Left cardiac atrium (tissue), 4 donors: ENCODE measurements at places on chromosomes 3 and 15. TPM values are rescaled to one million over a fixed set of nuclear protein-coding genes. Genes with fewer than 3 reads are reported as not detected.

The CD200 gene
- total RNA-seq = 5.8 TPM

The GRAMD2A gene
- not detected for total RNA-seq

The NANOGP8 gene
- not detected for total RNA-seq

The GREM1 gene
- 1.1 TPM for total RNA-seq

DNA sequence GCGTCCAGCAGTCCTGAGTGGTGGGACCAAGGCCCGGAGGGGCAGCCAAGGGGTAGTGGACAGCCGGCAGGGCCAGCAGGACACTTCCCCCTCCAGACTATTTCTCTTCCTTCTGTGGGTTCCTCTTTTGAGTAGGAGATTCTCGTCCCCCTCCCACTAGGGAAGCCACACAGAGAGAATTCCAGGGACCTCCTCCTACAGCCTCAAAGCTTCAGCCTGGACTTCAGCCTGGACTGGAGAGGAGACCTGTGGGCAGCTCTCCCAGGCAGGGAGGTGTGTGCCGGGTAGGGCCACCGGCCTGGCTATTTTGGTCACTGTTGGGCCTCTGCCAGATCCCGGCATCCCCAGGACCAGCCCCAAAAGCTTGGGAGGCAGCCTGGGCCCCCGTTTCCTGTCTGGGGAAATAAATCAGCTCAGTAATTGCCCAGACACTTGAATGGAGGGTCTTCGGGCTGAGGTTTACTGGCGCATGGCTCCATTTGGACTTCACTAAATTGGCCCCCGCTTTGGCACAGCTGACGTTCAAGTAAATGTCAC lies 1.3 kb downstream of the SLC6A6 start:
- DNase-seq = peak; percentile 76

DNA sequence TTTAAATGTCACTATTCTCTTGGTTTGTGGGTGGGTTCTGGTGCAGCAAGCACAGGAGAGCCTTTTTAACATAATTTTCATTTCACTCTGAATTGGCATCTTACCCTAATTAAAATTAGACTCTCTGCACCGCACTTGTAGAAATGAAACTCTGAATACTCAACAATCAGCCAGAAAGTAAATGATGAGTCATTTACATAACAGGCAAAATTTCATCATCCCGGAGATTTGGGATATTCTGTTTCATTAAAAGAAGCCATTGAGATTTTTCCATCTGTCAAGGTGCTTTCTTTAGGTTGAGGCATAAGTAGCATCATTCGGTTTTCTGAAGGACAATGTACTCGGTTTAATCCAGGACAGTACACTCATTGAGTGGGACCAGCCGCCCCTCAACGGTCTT lies 111.0 kb downstream of the RFTN1 start:
- no peak for DNase-seq

- no peak for DNase-seq
Measured at GRCh38 chr3:14565868-14566588, 25.9 kb upstream of the GRIP2 start.

DNA sequence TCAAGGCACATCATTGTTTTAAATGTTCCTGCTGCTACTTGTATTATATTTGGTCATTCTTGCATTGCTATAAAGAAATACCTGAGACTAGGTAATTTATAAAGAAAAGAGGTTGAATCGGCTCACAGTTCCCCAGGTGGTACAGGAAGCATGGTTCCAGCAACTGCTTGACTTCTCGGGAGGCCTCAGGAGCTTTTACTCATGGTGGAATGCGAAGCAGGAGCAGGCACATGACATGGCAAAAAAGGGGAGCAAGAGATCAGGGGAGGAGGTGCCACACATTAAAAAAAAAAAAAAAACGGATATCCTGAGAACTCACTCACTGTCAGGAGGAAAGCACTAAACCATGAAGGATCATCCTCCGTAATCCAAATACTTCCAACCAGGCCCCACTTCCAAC lies 286.9 kb upstream of the PLSCR5 start:
- DNase-seq = no peak

DNA sequence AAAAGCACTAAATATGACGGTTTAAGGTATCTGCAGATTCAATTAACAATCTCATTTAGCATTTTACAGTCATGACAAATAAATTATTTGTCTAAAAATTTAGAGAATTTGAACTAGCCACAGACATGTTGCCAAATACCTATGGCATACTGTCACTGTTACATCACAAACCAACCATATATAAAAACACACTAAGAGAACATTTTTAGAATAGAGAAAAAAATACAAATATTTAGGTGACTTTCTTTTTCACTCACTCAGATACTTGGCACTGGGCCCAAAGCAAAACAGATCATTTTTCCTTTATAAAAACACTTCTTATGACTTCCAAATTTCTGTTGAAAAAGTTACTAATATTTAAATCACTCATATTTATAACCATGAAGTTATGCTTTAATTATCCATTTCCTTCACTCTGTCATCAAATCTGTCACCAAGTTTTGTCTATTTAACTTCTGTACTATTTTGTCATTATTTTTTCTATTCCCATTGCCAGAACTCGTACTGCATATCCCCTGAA lies 644.7 kb downstream of the OTOL1 start:
- no peak for DNase-seq

DNA sequence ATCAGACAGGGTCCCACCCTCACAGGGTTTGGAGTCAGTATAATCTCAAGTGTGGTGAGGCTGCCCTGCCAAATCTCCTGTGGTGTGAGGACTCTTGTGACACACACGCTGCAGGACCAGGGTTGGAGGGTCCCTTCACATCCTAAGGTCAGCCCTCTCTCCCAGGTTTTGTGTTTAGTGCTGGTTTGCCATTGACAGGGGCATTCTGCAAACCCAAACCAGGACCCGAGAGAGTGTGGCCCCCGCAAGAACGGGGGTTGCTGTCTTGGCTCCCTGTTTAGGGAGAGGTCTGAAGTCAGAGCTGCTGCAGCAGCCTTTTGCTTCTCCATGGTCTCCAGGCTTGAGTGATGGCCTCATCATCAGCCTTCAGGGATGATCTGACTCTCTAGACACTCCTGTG lies 14.7 kb downstream of the FAM107A start:
- no peak for DNase-seq

- no peak for DNase-seq
Measured at GRCh38 chr15:64029110-64029509, 17.2 kb downstream of the DAPK2 start.

- no peak for DNase-seq
Measured at GRCh38 chr3:150960708-150961684, 11.5 kb downstream of the CLRN1 start.

DNA sequence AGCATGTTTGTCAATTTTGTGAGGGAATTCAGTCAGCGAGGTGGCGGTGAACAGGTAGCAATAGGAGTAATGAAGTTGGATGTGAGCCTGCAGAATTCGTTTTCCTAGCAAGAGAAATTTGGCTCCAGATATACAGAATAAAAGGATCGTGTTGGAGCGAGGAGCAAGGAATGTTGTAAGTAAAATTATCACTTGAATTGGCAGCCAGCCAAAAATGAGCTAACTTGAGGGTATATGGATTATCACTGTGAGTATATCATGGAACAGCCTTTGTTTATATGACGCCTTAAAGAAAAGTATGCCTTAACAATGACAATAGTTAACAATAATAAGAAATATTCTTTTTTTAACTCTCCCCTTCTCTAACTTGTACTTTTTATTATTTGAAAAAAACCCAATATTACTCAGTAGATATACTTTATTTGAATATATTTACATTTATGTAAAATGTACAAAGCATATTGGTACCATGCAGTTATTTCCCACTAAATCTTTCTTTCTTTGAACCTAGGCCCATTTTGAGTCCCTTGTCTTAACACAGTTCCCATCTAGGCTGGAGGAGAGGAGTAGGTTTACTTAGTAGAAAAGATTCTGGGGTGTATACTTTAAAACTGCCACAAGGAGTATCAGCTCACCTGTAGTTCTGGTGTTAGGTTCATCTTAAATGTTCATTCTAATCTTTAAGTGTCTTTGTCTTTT lies 29.3 kb downstream of the EPHA6 start:
- no peak for DNase-seq

- DNase-seq = no peak
Measured at GRCh38 chr3:36741285-36741684, 23.1 kb downstream of the DCLK3 start.
